WERI-Rb-1 (cell line): ENCODE measurements at places on chromosomes 4 and X.

DNA sequence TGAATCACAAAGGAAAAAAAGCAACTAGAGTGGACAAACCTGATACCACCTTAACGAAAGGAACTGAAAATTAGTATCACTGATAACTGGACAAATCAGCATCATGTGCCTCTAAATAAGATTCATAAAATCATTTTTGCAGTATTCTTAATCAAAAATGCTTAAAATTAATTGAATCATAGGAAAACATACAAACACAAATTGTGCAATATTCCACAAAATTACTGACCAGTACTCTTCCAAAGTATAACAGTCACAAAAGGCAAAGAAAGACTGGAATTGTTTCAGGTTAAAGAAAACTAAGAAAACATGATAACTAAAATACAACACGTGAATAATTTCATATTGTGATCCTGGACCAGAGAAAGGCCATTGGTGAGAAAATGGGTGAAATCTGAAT, 27.1 kb downstream of the FBXW7 start:
- DNase-seq, result no peak

DNA sequence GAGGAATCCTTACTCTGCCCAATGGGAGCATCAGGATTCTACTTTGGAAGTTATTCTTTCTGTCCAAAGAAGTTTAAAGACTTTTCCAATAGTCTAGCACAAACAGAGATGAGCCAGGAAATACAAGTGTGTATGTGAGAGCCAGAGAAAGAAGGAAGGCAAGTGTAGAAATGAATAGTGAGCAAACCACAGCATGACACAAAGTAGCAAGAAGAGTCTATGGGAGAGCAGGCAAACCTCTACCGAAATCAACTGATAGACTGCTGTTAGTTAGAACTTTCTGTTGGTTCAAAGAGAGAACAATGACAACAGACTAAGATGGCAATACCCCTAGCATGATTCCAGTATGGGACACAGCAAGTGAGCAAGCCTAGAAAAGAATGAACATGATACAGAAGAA, 16.1 kb upstream of the GPR34 start:
- DNase-seq, result no peak

- no peak for DNase-seq
Measured at GRCh38 chr4:110878413-110878812, 255.5 kb upstream of the PITX2 start.

- DNase-seq, result no peak
Measured at GRCh38 chr4:33873791-33874190, 2370.5 kb downstream of the ARAP2 start.

DNA sequence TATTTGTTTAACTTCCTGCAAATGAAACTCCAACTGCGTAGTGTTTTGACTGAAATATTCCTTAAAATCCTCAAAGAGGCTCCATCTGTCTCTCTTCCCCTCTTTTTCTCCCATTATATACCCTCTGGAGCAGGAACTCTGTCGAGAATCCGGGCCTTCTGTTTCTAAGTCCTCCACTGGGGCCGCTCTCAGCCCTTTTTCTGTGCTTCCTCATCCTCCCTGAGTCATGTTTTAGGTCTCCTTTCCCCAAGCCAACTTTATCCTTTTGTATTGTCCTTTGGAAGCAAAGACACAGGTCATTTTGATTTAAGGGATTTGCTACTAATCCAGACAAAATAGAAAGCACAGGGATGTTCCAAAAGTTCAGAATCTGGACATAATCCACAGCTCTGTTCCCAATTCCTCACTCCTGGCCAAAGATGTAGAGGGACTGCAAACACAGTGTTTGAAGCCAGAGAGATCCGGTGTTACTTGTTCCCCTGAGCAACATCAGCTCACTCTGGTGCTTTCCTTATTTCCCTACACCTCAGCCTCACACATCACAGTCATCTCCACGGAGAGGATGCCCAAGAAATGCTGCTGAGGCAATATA, 131.0 kb upstream of the KLF3 start:
- DNase-seq, result no peak

DNA sequence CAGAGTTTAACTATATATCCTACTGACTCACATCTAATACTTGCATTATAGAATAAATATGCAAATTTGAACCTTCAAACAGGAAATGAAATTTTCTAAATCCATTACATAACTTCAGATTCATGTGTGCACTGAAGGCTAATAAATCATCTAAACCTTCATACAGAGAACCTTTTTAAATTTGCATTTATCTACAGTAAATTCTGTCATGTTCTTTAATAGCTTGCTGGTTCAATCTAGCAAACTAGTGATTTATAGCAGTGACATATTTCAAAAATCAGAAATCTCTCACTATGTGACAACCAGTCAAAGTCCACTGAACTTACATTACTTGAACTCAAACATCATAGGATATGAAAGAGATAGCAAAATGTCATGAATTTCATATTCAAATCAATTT, 65.1 kb downstream of the LRBA start:
- DNase-seq, result no peak

GRCh38 chr4:142128529-142128928, 492.1 kb downstream of the IL15 start:
- DNase-seq, result no peak

DNA sequence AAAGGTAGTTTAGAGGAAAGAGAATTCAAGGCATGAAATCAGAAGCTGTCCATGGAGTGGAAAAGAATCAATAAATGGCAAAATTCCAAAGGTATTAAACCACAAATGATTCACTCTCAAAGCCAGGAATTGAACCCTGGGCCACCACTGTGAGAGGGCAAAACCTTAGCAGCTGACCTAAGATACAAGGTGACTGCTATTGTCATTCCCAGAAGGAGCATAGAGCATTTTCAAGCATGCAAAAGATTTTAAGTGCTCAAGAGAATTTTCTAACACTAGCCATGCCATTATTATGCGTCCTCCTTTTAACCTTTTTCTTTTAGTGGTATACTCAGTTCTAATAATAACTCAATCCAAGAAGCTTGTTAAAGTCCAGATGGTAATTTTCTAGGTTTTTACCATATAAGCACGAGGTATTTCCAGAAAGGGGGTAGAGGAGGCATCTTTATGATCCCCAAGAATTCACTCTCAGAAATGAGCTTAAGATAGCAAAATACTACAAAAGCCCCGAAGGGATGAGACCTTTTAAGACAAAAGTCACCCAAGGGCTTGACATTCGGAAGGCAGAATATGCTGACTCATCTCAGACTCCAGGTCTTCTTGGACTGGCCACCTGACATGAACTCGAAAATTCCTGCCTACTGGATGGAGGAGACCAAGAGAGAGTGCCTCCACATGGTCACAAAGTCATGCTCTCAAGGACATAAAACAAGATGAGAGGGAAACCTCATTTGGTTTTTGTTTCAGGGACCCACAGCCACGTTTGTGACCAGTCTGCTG, 13.8 kb upstream of the PAGE5 start:
- no peak for DNase-seq

- DNase-seq, result no peak
Measured at GRCh38 chrX:16087076-16087475, 36.3 kb upstream of the GRPR start.

DNA sequence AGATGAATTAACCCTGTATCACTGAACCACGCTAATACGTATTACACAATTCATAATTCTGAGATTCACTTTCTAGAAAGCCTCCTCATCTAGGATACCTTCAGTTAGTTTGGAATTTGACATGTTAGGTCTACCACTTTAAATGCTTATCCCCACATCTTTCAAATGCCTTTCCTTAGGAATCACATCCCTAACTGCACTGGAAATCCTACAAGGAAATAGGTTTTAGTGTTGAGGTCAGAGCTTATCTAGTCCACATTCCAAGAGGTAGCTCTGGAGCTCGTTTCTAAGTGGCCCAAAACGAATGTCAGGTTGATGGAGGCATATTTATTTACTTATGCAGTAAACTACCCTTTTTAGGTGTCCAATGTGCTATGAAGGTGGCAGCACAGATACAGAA, 18.0 kb downstream of the PDHA1 start:
- no peak for DNase-seq

DNA sequence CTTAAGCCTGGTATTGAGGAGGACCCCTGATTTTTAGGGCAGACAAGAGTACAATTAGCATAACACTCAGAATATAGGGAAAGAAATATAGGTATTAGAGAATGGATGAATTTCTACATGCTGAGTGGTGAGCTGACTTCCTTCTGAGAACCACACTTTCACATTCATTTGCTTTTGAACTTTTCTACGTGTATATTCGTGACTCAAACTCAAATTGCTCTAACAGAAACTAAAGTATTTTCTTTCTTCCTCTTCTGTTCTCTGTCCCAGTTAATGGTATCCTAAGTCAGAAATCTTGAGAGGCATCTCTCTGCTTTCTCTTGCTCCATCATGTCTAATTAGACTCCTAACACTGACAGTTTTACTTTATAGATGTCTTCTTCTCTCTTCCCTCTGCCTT, 103.2 kb upstream of the CITED1 start:
- DNase-seq, result no peak

- DNase-seq, result no peak
Measured at GRCh38 chr4:163852246-163852645, 357.8 kb downstream of the TMA16 start.

DNA sequence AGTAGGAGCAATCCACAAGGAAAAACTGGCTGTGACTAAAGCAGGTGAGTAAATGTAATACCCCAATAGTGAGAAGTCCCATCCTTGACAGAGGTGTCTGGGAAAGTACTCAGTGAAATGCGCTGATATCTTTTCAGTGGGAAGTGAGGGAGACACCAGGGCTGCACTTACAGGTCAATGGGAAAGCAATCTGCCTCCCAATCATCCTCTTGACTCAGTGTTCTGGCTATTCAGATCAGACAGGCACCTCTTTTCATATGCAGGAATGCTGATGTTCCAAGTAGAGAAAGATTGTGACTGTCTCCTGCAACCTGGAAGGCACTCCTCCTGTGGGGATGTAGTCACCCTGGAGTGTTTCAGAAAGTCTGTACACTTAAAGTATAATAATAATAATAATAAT, 39.9 kb upstream of the SPIN2A start:
- DNase-seq, result no peak

GRCh38 chrX:69192603-69193002, 27.4 kb upstream of the PJA1 start:
- no peak for DNase-seq

GRCh38 chr4:156512622-156513021, 459.0 kb downstream of the PDGFC start:
- DNase-seq, result no peak
